Gastrocnemius medialis (tissue), 4 donors: ENCODE measurements at places on chromosomes 11 and 22. TPM values are rescaled to one million over a fixed set of nuclear protein-coding genes. Genes with fewer than 3 reads are reported as not detected.

- DNase-seq, result no peak
These were observed 36.5 kb downstream of the MCM5 start for GRCh38 chr22:35436421-35436820.

The APOBEC3B gene
- total RNA-seq, result not detected

GRCh38 chr11:45754261-45754709 lies 50.7 kb upstream of the SLC35C1 start:
- DNase-seq, result no peak

- peak; percentile 63 for DNase-seq
These were observed 9.3 kb upstream of the ACAT1 start for GRCh38 chr11:108112057-108112456.

- no peak for DNase-seq
These were observed 62.0 kb upstream of the PRR5 start for GRCh38 chr22:44639891-44640617.

DNA sequence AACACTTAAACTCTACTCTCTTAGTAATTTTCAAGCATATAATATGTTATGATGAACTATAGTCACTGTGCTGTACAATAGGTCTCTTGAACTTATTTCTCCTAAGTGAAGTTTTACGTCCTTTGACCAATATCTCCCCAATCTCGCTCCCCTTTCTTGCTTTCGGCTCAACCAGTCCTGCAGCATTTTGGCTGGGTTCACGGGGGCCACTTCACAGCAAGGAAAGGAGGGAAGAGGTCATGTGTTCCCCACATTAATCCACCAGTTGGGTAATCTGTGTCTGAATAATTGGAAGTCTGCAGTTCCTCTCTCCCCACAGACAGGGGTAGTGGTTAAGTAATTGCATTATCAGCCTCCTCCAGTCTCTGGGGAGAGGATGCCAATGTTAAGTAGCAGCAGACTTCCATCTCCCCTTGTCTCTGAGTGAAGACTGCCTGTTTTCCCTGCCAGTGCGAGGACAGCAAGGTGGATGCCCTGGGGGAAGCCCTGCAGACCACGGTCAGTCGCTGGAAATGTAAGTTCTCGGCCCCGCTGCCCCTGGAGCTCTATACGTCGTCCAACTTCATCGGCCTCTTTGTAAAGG lies 59.2 kb upstream of the CRTAM start:
- no peak for DNase-seq

DNA sequence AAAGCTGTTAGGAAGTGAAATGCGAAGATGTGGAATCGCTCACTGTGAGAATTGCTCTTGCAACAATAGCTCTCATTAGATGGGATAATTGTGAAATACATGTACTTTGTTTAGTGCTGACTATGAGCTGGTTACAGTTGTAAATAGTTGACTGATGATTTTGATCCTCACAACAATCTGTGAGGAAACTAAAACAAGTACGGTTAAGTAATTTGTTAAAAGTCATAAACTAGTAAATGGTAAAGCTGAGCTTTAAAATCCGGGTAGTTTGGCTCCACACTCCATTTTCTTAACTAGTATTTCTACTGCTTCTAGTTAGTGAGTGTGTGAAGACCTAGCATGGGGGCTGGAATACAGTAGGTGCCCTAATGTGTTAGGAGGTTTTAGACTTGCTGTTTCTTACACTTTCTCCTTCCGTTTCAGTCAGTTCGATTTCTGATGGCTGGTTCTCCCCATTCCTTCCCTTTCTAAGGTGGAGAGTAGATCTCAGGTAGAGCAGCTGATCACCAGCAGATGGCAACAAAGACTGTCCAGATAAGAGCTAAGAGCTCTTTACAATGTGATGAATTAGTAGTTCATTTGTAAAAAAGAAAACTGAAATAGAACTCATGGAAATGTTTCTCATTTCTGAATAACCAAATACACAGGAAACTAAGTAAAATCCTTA lies 16.3 kb upstream of the CYP2R1 start:
- DNase-seq, result no peak

- no peak for DNase-seq
These were observed 32.5 kb downstream of the LGR4 start for GRCh38 chr11:27440090-27440489.

DNA sequence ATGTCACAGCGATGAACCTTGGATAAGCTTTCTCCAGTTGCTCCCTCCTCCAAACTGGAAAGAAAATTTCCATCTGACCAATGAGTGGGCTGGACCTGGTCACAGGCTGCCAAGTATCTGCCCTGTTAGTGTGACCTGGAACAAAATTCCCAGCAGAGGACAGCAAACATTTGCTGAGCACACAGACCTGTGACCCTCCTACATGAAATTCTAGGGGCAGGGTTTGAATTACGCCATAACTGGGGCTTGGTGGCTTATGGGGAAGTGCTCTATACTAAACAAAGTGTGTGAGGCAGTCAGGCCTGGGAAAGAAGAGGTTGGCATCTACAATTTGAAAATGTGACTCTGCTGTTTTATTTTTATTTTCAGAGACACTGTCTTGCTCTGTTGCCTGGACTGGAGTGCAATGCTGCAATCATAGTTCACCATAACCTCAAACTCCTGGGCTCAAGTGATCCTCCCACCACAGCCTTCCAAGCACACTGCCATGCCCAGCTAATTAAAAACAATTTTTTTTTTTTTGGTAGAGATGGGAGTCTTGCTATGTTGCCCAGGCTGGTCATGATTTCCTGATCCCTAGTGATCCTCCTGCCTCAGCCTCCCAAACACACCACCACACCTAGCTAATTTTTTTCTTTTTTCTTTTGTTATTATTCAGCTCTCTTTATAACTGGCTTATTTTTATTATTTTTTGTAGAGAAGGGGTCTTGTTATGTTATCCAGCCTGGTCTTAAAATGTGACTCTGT lies 13.6 kb upstream of the XBP1 start:
- DNase-seq, result peak; percentile 9

The TTLL1 gene
- total RNA-seq, result 1.3 TPM

The IFITM2 gene
- total RNA-seq, result 80.9 TPM

GRCh38 chr22:28822930-28823551 lies 22.7 kb upstream of the XBP1 start:
- DNase-seq, result no peak

GRCh38 chr11:6079463-6079862 lies 28.0 kb upstream of the OR56B4 start:
- no peak for DNase-seq

GRCh38 chr22:19877626-19878339 lies 23.1 kb upstream of the GNB1L start:
- DNase-seq, result peak; percentile 10

The B3GAT1 gene
- total RNA-seq, result not detected

The BMAL1 gene
- total RNA-seq, result 43.7 TPM

The AIFM3 gene
- total RNA-seq, result not detected

GRCh38 chr11:62433141-62433903 lies 14.5 kb downstream of the SCGB1A1 start:
- no peak for DNase-seq

DNA sequence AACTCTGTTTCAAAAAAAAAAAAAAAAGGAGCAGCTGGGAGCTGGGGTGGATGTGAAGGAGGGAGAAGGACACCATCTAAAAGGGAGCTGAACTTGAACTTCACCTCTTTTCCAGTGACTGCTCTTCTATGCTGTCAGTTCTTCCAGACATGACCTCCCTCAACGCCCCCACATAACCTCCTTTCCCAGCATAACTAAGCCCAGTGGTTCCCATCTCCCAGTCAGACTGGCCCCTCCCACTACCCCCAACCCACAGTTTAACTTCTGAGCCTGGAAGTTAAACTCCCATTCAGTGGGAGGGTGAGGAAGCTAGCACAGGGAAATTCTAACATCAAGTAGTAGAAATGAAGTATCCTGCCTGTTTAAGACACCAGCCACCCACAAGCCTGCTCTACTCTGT lies 1.8 kb downstream of the ARHGAP1 start:
- DNase-seq, result no peak

- no peak for DNase-seq
These were observed 63.8 kb upstream of the ARHGAP20 start for GRCh38 chr11:110776081-110776480.

The C11orf42 gene
- total RNA-seq, result not detected

DNA sequence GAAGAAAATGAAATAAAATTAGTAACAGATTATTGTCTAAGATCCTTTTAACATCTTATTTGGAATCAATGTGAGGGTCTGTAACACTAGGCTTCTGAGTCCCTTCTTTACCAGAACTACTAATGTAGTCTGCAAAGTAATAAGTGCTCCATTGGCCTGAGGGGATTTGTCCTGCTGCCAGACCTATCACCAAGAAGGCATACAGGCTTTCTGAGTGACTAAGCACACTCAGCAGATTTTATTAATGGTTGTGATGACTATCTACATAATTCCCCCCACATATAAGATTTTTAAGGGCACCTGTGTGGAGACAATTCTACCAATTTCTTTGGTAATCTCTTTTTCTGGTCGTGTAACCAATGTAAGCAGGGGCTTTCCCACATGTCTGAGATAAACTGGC lies 365.0 kb upstream of the FAT3 start:
- DNase-seq, result no peak

- DNase-seq, result no peak
These were observed 43.3 kb upstream of the PAK1 start for GRCh38 chr11:77517226-77517625.

The PDGFD gene
- total RNA-seq, result 3.0 TPM

The ABCG4 gene
- total RNA-seq, result not detected

DNA sequence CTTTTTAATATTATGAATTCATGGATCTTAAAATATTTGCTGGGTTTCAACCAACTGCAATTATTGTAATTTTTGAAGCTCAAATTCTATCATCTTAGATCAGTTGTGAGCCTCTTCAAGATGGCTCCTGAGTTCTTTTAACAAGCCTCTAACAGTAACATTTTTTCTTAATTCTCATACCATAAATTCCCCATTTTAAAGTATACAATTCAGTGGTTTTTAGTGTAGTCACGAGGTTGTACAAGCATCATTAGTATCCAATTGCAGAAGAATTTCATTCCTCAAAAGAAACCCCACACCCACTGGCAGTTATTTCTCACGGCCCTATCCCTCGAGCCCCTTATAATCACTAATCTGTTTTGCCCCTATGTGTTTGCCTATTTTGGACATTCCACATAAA lies 270.8 kb downstream of the SBF2 start:
- DNase-seq, result no peak

The SLC22A25 gene
- total RNA-seq, result not detected

GRCh38 chr11:101912823-101913284 lies 2.0 kb upstream of the CEP126 start:
- no peak for DNase-seq

DNA sequence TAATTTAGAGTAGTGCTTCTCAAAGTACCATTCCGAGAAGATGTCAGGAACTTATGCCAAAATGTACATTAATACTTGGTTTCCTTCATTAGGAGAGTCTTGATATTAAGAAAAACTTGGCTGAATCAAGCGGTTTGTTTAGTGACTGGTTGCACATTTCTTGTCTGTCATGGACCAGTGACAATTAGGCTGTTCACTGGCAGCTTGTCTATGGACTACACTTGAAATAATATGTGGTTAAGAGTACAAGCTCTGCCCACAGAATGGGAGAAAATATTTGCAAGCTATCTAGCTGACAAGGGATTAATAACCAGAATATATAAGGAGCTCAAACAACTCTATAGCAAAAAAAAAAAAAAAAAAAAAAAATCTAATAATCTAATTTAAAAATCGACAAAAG lies 24.6 kb downstream of the COA4 start:
- no peak for DNase-seq

GRCh38 chr11:76267556-76267955 lies 61.3 kb upstream of the WNT11 start:
- no peak for DNase-seq

The EMID1 gene
- not detected for total RNA-seq

The ACR gene
- total RNA-seq, result not detected

- DNase-seq, result no peak
These were observed 175.7 kb upstream of the TTC12 start for GRCh38 chr11:113138731-113139130.

GRCh38 chr11:130671801-130672700 lies 223.6 kb downstream of the ADAMTS15 start:
- DNase-seq, result peak; percentile 16

DNA sequence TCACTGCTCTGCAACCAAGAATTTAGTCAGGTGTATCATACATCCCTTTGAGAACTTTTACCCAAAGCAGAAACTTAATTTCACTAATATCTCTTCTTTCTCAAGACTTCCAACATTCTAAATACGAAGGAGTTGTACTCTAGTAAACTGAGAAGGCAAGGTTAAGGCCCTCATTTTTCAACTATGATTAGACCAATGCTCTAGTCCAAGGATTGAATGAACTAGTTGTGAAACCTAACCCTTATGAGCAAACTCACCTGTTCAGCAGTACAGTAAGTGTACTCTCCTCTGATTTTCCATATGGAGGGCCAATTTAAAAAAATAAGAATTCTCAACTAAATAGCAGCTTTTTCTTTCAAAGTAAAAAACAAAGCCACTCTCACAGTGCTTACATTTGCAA lies 180.0 kb upstream of the C11orf58 start:
- no peak for DNase-seq

DNA sequence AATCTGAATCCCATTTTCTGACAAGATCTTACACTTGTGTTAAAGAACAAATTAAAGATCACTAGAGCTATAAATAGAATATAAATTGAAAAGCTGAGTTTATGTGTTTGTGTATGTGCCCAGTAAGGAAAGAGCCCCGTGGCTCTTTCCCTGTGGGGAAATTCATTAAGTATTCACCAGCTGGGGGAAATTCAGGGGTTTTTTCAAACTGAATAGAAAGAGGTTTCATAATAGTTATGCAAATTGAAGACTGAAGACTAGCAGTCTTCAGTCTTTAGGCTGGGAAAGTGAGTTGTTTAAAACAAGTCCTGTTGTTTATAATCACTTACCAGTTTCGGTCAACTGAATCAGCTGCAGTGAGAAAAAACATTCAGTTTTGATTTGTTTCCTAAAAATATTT lies 11.3 kb upstream of the MS4A7 start:
- no peak for DNase-seq

DNA sequence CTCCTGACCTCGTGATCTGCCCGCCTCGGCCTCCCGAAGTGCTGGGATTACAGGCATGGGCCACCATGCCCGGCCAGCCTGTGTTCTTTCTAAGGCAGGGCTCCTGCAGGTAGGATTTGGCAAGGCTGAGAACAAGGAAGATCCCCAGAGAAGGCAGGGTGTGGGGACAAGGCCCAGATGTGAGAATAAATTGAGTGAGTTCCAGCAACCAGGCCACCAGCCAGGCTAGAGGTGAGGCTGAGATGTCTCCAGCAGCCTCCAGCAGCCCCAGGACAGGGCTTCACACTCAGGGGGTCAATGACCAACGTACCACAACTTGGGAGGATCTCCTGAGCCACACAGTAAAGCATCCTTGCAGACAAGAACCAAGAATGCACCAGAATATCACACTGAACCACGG lies 75.1 kb downstream of the BUD13 start:
- DNase-seq, result no peak

GRCh38 chr11:117462864-117463247 lies 135.2 kb downstream of the CEP164 start:
- DNase-seq, result no peak

The GSTT2B gene
- 6.8 TPM for total RNA-seq

DNA sequence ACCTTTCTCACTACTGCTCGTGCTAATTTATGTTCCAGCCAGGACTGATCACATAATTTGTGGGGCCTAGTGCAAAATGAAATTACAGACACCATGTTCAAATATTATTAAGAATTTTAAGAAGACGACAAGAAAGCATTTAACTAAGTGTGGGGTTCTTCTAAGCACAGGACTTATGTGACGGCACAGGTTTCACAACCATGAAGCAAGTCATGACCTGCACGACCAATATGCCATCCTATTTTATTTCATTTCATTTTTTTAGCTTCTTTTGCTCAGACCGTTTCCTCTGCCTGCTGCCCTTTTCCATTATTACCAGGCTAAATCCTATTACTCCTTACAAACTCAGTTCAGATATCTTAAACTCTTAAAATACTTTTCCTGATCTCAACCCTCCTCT lies 462.5 kb downstream of the AASDHPPT start:
- no peak for DNase-seq
